ENCODE measurements at places on chromosomes 6 and 20.

- no peak for DNase-seq
These were observed 19.2 kb upstream of the TSPYL1 start for GRCh38 chr6:116298973-116299372.

DNA sequence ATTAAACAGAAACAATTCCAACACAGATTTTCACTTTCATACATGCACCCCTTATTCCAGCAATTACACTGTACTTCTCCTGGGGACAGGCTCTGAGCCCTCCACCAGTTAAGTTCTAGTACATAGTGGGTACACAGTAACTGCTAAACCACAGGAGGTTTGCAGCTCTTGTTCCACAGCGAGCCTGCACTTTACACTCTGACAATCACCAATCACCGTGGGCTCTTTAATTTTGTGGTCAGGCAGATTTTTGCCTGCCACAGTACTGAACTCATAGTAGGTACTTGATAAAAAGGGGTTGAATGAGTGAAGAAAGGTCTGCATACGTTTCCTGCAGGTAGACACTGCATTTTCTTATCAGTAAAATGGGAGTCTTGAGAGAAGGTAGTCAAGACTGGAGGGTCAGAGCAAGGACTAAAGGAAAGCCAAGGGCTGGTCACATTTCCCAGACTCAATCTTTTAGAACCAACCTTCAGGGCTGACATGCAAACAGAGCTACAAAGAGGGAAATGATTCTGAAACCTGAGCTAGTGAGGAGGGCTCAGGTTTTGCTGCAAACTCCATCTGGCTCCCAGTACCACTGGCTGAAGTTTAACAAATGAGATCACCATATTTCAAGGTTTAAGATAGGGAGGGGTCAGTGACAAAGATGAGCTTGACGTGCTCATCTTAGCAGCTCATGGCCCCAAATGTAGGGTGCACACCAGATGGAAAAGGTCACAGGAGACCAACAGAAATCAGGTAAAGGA lies 404.6 kb downstream of the BTBD9 start:
- DNase-seq: no peak

- no peak for DNase-seq
These were observed 13.9 kb downstream of the PMEPA1 start for GRCh38 chr20:57695940-57696339.

DNA sequence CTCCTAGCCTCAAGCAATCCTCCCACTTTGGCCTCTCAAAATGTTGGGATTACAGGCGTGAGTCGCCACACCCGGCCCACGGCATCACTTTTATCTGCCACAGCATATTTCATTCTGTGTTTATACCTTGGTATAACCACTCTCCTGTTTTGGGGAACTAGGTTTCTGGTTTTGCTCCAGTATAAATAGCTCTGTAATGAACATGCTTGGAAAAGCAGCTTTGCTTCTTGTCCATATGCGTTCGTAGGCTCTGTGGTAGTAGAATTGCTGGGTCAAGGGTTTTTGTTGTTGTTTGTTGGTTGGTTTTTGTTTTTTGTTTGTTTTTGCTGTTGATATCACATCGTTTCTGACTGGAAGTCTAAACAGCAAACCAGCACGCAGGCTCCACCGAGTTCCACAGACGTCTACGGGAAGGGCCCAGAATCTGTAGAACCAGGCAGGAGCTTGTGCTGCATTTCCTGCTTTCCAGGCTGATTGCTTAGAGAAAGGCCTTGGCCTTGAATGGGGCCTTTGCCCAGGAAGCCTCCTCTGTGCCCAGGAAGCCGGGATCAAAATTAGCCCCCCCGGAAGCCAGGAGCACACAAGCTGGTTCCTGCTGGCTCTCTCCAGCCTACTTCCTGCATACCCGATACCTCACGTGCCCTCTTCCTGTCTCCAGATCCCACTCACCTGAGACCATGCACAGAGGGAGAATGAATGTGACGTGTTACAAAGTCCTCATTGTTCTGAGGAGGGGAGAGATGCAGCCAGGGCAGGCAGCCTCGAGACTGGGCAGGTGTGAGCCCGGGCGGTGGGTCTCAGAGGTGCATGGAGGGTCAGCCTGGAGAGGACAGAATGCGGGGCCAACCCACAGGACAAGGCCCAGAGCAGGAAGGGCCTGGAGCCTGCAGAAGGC lies 34.7 kb downstream of the AAR2 start:
- no peak for DNase-seq

GRCh38 chr6:108767418-108768165 lies 80.6 kb upstream of the ARMC2 start:
- DNase-seq: no peak

- DNase-seq: no peak
These were observed 40.1 kb upstream of the AKIRIN2 start for GRCh38 chr6:87742106-87742505.

DNA sequence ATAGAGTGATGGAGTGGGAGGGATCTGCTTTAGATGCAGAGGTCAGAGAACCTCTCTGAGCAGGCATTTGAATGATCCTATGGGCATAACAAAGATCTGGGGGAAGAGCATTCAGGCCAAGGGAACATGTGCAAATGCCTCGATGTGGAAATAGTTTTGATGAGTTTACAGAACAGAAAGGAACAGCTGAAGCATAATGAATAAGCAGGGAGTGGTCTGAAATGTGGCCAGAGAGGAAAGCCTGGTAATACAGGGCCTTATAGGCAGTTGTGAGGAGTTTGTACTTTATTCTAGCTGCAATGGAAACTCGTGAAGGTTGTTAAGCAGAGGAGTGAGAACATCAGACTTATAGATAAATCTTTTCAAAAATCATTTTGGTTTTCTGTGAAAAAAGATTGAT lies 33.0 kb upstream of the ME1 start:
- DNase-seq: no peak

GRCh38 chr6:73290435-73290834 lies 27.4 kb upstream of the KHDC1 start:
- DNase-seq: no peak

- DNase-seq: no peak
These were observed 262.9 kb upstream of the BTBD3 start for GRCh38 chr20:11654766-11655165.

GRCh38 chr6:127554435-127555006 lies 22.5 kb upstream of the C6orf58 start:
- peak; percentile 26 for DNase-seq

- DNase-seq: no peak
These were observed 50.5 kb downstream of the MCUR1 start for GRCh38 chr6:13763740-13764381.

GRCh38 chr20:39874049-39874893 lies 814.8 kb downstream of the MAFB start:
- DNase-seq: peak; percentile 70

DNA sequence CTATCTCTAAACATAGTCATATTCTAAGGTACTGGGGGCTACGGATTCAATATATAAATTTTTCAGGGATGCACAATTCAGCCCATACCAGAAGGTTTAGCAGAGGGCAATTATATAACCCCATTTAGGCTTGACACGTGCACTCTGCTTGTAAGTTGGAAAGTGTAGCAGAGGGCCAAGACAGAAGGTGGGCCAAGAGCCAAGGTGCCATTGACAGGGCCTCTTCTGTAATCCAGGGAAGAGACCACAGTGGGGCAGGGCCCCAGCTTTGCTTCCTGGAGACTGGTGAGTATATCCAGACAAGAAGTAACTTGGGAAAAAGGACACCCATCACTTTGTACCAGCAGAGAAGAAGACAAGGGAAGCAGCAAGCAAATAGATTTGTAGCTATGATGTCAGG lies 672.4 kb upstream of the MARCKS start:
- DNase-seq: no peak

- no peak for DNase-seq
These were observed 32.4 kb downstream of the OR2B2 start for GRCh38 chr6:27879837-27880236.

GRCh38 chr20:34600892-34601653 lies 42.6 kb downstream of the MAP1LC3A start:
- no peak for DNase-seq

GRCh38 chr6:169640983-169641382 lies 60.8 kb downstream of the WDR27 start:
- DNase-seq: no peak

DNA sequence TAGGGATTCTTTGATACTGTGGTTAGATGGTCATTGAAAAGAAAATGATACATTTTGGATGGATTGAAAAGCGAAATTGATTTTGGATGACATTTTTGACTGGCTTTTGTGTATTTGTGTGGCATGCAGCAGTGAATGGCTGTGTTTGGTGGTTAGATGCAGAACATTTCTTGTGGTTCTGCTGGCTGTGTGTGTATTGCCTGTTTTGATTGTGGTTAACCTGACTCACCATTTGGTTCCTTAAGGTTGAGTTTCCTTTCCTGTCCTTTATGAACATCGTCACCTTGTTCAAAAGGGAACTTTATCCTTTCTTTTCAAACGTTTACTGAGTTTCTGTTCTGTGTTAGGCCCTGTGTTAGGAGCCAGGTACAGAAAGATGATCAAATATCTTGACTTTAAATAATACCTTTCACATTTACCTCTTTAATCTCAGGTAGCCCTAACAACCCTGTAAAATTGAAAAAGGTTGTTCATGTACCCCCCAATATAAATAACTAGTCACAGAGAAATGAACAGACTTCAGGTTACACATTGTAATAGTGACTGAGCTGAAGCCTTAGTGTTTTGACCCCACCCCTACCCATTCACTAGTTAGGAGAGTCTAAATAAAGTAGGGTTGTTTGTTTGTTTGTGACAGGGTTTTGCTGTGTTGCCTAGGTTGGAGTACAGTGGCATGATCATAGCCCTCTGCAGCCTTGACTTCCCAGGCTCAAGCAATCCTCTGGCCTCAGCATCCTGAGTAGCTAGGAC lies 23.8 kb downstream of the ANKS1A start:
- DNase-seq: no peak

- DNase-seq: no peak
These were observed 147.5 kb downstream of the THBS2 start for GRCh38 chr6:169106176-169106575.

GRCh38 chr20:25320035-25320800 lies 70.4 kb downstream of the ABHD12 start:
- DNase-seq: no peak

DNA sequence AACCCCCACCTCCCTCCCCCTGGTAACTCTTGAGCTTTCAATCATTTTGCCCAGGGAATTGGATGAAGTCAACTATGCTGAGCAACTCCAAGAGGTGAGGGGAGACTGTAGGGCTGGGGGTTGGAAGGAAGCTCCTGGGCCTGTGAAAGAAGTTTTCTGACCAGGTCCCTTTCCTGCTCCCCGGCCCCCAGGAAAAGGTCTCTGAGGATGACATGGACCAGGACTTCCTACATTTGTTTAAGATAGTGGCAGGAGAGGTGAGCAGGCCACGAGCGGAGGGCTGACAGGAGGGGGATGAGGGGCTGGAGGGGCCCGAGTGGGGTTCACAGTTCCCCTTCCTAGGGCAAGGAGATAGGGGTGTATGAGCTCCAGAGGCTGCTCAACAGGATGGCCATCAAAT lies 21.8 kb downstream of the CAPN11 start:
- no peak for DNase-seq

- no peak for DNase-seq
These were observed 16.8 kb upstream of the AKIRIN2 start for GRCh38 chr6:87718662-87719433.

DNA sequence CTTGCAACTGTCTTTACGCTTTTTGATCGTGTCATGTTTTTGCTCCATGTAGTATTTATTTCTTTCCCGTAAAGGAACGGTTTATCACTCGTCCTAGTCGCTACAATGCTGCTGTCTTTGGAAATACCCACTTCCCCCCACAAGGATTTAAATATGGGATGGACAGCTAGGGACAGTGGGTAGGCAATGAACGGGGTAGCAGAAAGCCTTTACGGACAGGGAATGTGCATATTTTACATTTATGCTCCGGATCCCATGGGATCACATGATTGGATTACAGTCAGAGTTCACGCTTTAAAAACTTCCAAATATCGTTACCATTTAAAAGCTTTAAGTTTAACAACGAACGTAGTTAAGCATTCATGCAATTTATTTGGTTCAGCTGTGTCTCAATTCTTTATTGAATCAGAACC lies 1.2 kb downstream of the HIVEP1 start:
- no peak for DNase-seq

DNA sequence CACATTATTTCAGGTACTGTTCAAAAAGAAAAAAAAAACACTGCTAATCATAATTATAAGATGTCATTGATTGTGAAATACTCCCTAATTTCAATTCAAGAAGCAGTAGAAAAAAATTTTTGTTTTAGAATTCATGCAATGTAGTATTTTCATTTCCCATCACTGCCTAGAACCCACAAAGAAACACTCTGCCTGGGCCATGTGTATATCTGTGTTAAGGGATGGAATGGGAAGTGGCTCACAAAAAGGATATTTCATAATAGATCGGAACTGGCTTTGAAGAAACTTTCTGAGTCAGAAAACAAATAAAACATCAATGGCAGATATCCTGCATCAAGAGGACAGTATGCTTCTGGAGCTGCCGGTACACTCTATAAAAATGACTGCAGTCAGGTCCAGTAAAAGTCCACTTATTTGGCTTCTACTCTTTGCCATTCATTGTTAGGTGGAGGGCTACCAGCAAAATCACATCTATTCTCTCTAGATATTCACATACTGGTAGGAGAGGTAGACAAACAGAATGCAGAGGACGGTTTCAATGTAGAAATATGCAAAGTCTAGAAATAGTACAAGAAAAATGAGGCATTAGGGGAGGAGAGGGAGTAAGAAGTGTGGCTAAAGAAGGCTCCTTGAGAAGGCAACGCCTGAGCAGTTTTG lies 135.0 kb upstream of the TNFAIP3 start:
- no peak for DNase-seq

DNA sequence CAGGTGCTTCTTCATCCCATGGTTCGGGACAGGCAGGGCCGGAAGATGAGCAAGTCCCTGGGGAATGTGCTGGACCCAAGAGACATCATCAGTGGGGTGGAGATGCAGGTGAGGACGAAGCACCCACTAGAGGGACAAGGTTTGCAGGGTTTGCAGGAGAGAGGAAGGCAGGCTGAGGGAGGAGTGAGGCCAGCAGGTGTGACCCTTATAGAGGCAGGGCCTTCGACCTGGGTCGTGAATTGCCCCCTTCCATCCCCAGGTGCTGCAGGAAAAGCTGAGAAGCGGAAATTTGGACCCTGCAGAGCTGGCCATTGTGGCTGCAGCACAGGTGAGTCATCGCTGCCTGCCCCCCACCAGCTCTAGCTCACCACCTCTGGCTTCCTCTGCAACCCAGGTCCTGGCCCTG lies 8.4 kb downstream of the VARS2 start:
- no peak for DNase-seq

- no peak for DNase-seq
These were observed 114.1 kb downstream of the GJA10 start for GRCh38 chr6:90008189-90008907.

- DNase-seq: no peak
These were observed 36.8 kb upstream of the L3MBTL3 start for GRCh38 chr6:129981598-129981997.

GRCh38 chr20:30811885-30812671 lies 445.4 kb upstream of the DEFB115 start:
- DNase-seq: no peak

All from DMS153 (cell line).